ENCODE measurements at places on chromosomes 6 and 20.

GRCh38 chr20:25418776-25419175 lies 11.3 kb downstream of the GINS1 start:
- DNase-seq, result no peak

GRCh38 chr6:4180652-4181255 lies 45.4 kb upstream of the ECI2 start:
- no peak for DNase-seq

DNA sequence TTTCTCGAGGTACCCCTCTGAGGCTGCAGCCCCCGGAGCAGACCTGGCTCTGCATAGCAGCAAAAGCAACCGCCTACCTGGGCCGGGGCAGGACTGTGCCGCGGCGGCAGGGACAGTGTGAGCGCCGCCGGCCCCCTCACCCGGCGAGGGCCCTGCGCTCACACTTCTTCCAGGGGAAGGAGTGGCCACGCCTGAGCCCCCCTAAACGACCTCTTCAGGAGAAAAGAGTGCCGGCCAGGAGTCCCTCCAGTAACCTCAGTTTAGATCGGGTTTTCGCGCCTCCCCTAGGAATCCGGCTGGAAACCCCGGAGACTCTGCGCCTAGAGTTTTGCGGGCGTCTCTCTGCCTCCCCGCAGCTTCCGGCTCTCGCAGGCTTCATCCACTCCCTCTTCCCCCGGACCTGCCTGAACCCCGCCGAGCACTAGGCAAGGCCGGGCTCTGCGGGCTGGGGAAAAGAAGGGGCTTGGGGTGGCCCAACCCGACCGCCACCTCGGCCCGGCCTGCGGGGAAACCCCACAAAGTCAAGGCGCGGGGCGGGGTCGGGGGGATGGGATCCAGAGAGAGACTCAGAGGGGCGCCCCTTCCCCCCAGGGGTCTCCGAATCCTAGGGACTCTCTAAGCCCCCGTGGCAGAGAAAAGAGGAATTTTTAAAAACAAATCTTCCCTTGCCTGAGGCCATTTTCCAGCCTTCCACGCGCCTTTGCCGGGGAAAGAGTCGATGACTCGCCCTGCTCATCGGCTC lies 558 bp downstream of the LINC00237 start:
- DNase-seq, result no peak

DNA sequence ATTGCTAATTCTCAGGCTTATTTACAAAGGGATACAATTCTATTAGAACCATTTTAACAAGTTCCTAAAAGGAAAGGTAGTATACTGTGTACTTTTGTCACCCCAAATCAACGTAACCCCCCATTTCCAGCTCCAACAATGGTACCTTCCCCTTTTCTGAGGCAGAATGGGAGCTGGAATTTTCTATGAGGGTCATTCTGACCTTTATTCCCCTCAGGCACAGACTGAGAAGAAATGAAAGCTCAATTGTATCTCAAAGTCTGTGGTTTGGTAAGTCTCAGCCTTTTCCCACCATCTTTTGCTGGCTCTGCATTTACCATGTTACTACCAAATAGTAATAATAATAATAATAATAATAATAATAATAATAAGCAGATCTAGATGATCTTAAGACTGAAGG lies 571.0 kb downstream of the RNF144B start:
- no peak for DNase-seq

GRCh38 chr6:97654674-97655073 lies 371.7 kb upstream of the MMS22L start:
- DNase-seq, result no peak

DNA sequence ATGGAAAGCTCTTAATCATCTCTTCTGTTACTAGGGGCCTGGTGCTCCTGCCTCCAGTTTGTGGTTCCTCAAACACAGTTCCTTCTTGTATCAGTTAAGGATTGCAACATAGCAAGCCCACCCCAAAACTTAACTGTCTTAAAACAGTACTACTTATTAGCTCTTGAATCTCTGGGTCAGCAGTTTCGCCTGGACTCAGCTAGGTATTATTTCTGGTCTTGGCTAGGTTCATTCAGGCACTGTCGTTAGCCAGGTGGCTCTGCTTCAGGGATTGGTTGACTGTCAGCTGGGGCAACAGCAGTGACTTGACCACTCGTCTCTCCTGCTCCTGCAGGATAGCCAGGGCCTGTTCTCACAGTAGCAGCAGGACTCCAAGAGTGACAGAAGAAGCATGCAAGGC lies 30.0 kb upstream of the RALY start:
- no peak for DNase-seq

DNA sequence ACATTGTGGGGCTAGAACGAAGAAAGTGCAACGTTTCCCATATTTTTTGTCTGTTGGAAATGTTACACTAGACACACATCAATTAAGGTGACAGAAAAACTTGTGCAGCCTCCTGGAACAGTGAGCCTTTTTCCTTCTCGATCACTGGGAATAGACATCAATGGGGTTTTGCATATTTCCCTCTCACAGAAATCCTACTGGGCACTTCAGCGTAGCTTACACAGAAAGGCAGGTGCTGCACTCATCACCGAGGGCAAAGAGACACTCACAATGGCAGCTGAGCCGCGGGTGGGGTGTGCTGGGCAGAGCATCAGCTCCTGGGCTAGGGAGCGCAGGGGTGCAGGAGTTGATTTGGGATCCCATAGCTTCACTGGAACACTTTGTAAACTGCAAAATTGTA lies 64.5 kb downstream of the THBS2 start:
- no peak for DNase-seq

GRCh38 chr6:151340219-151340978 lies 51.0 kb downstream of the ZBTB2 start:
- no peak for DNase-seq

DNA sequence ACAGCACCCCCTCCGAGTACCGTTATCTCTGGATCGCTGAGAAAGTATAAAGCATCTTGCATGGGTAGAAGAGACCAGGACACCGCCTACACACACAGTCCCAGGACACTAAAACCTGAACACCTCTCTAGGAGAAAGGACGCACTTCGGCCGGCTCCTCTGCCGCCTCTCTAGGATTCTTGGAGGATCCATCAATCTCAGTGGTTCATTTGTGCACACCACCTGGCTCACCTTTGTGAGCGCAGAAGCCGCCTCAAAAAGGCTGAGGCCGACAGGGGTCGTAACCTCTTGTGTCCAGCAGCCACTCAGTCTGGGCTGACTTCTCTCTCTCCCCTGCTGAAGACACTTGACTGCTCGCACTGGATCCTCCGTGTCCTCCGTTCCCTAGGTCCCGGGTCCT lies 13.5 kb downstream of the ZSCAN23 start:
- DNase-seq, result no peak

DNA sequence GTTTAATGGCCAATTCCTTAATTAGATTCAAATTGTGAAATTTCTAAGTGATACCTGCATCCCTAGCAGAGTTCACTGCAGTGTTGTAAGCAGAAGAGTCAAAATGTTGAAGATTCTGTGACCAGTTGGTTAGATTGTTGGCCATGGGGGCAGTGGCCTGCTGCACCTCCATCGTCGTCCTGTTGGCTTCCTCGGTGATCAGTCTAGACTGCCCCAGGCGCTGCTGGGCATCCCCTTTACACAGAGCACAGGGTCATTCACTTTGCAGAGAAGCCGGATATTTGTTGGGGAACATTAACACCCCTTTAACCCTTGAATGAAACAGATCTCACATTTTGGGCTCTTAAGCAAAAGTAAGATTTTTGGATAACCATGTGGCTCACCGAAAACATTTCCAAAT lies 60.7 kb downstream of the FAM229B start:
- DNase-seq, result no peak

DNA sequence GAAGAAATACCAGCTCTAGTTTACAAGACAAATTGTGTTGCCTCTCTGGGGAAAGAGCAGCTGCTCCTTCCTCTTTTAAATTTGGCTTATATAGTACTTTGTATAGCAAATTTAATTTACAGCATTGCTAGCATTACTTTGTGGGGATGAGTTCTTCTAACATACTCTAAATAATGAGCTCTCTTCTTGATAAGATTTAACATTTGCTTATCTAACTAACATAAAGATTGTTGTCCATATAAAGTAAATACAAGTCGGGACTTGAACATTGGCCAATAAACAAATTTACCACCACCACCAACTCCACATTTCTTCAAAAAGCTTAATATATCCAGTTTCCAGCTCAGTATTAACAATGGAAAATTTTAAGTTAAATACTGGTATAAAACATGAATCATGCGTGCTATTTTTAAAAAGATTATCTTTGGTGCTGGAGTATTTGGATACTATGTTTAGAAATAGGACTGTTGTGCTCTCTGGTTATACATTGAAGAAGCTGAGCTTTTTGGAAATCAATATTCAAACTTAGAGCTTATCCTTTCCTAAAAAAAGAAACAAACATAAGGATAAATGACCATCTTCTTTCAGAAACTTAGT lies 1146.9 kb upstream of the GJE1 start:
- no peak for DNase-seq

GRCh38 chr6:125843593-125843992 lies 52.8 kb downstream of the NCOA7 start:
- DNase-seq, result no peak

- DNase-seq, result no peak
Observed at GRCh38 chr6:43093436-43094289, 17.5 kb downstream of the PTK7 start.

DNA sequence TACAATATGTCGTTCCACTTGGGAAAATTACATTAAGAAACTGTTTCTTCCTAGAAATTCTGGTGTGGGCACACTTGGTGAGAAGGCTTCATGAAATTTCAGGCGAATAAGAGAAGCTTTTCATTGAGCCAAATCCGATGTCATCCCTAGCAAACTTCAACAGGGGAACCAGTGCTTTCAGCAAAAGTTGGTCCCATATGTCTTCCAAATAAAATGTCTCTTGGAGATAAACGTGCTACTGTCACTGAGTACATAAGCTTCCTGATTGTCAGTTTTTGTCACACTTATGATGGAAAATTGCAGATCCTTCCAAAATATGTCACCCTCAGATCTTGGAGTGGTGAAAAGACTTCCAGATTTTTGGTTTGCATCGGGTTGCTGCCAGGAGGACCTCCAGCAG lies 31.1 kb upstream of the SLC35A1 start:
- DNase-seq, result no peak

DNA sequence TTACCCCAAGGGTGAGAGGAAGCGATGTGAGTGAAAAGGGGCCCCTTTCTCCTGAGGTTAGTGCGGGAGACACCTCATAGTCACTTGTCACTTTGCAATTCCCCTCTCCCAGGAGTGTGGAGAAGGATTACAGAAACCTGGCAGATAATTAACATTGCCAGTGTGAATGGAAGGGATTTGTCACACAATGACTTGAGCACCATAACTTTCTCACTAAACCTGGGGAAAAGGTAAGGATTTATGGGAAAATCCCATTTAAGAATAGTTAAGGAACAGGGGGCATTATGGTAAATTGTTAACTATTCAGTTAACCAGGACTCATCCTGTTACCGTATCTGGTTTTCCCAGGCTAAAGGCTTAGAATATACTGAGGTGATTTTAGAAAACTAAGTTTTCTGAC lies 219.5 kb upstream of the JAG1 start:
- DNase-seq, result no peak

DNA sequence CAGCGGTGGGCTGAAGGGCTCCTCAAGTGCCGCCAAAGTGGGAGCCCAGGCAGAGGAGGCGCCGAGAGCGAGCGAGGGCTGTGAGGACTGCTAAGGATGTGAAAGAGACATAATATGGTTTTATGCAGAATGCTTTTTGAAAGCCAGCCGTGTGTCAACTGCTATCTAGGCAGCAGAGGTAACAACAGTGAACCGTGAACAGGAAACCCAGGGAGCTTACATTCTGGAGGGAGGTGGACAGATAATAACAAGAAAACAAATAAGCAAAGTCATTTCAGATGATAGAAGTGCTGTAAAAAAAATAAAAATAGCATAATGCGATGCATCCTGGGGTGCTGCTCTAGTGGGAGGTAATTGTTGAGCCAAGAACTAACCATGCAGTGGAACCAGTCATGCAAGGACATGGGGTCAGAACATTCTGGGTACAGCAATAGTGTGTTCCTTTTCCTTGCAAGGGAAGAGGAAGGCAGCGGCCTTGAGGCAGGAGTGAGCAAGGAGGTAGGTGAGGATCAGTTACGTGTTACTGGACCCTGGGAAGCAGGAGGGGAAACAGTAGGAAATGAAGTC lies 134.4 kb upstream of the TMEM170B start:
- no peak for DNase-seq

- no peak for DNase-seq
Observed at GRCh38 chr6:146359131-146359530, 184.5 kb upstream of the RAB32 start.

DNA sequence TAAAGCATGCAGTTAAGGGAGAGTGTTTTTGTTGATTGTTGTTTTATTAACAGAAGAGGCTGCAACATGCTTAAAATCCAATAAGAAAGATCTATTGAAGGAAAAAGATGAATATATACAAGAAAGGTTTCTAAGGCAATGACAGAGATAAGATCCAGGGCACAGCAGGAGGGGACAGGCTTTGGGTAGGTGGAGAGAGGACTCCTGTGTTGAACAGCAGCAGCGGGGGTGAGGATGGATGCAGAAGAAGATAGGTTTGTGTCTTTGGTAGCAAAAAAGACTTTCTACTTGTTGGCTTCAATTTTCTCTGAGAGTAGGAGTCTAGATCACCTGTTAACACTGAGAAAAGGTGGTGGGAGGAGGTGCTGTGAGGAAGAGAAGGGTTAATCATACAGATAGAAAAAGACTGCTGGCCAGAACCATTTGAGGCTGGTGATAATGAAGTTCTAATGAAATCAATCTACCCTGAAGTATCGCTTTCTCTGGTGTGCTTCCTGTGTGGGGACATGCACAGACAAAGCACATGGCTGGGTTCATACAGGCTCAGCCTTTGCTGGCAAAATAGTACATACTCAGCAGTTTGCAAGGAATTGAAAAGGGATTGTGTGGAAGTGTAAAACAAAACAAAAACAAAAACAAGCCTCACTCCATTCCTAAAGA lies 17.2 kb upstream of the DST start:
- no peak for DNase-seq

Measured in cortex of kidney (tissue), 1 donor.